Myocyte (in vitro differentiated cells): ENCODE measurements at places on chromosomes 4 and X. TPM values are rescaled to one million over a fixed set of nuclear protein-coding genes. Genes with fewer than 3 reads are reported as not detected.

DNA sequence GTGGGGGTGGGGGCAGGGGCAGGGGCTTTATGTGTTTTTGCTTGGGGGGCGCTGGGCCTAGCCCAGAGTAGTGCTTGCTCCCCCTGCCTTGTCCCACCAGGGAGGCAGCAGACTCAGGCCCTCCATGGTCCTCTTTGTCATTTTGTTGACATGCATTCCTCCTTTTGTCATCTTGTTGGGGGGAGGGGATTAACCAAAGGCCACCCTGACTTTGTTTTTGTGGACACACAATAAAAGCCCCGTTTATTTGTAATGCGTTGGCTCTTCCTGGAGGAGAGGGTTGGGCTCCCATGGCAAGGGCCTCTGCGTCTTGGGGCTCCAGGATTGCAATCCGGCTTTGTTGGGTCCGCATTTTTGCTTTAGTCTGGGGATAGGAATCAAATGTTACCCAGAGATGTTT, 2.2 kb downstream of the EMD start:
- DNase-seq, result no peak

DNA sequence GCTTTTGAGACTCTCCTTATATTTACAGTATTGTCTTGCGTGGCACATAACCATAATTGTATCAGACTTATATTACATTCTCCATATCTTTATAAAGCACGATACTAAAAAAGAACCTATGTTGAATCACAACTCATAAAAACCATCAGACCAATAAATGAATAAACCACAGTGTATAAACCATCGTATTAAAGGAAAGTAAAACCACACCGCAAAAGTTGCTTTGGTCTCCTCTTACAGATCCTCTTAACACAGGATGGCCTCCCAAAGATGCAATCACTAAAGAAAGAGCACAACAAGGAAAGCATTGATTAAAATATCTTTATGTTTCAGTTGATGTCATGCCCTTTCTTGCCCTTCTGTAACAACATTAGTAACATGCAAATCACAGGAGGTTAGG, 437.9 kb downstream of the AFF2 start:
- no peak for DNase-seq

- no peak for DNase-seq
Measured at GRCh38 chrX:40457406-40457805, 123.4 kb upstream of the ATP6AP2 start.

DNA sequence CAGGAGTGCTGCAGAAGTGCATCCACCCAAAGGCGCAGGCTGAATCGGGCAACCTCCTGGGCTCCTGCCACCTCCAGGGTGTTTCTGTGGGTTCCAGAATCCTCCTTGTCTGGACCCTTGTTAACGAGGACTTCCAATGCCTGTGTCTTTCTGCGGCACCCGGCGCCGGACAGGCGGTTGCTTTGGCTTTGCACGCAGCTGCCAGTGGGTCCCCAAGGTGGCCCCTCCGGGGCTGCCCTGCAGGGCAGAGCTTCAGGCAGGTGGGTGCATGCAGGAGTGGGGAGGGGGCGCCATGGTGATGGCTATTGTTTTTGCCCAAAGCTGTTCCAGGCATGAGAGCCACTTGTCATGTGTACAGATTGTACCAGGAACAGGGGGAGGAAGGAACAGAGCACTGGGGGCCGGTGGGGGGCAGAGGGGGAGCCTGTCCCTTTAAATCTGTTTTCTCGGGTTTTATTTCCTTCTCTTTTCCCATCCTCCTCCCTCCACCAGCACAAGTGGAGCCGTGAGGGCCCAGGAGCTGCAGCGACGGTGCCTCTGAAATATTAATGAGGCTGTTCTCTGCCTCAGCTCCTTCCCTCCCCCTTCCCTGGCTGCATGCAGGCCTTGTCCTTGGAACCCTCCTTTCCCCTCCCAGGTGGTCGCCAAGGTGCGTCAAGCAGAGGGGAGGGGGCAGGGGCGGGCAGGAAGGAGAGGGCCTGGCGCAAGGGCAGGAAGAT, 13.1 kb downstream of the ATP2B3 start:
- DNase-seq, result no peak

DNA sequence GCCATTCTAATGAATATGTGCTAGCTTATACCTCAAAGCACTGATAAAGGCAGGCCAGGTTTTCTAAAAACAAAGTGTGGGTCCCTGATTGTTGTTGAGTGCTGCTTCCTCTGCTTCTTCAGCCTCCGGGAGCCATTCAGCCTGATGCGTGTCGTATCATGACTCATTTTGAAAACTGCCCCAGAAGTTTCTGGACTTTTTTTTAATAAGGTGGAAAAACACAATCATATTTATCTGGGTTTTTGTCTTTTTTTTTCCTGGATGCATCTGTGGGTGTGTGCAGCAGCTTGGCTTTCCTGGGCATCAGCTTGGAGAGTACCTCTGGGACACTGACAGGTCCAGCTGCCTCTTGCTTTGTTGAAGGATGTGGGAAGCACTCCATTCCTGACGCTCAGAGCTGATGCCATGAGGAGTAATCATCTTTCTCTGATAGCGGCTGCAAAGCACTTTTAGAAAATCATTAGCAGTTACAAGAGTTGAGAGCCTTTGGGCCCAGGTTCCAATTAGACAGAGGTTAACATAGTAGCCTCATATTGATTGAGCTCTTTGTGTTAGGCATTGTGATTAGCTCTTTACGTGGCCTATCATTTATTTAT, 66.9 kb downstream of the PARM1 start:
- peak; percentile 11 for DNase-seq

PARM1 gene
- total RNA-seq, result 1.3 and 2.3 TPM in 2 replicates

DLG3 gene
- total RNA-seq, result 1.0 and 1.2 TPM in 2 replicates

DNA sequence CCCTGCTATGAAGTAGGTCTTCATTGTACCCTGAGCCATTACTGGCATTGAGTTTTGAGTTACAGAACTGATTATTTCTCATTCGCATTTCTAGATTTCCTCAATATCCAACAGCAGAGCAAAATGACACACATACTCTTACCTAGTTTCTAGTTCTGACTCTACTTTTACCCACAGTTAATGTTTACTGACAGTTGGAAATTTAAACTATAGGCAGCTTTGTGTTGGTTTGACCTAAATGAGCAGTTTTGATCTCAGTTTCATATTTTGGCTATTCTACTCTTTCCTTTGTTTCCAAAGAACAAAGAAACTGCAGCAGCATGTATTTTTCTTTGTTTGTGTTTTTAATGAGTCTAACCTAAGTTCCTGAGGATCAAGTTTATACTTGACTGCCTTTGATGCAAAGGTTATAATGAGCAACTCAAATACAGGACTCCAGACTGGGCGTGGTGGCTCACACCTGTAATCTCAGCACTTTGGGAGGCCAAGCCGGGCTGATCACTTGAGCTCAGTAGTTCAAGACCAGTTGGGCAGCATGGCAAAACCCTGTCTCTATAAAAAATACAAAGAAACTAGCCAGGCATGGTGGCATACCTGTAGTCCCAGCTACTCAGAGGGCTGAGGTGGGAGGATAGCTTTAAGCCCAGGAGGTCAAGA, 30.4 kb downstream of the TXK start:
- no peak for DNase-seq

- DNase-seq, result no peak
Measured at GRCh38 chr4:183098019-183098722, 886 bp upstream of the WWC2 start.

DNA sequence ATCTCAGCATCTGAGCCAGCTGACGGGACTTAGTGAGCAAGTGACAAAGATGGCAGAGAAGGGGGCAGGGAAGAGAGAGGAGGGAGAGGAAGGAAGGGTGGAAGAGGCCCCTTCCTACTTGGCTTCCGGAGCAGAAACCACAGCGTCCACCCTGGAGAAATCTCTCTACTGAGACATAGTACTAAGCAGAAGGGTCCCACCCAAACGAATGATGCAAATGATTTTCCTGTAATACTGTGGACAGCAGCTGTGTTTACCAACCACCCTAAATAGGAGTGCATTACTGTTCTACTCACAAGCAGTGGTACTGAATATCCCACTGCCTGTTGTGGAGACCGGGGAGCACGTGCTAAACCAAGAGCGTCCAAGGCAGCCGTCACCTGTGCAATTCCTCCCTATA, 29.4 kb downstream of the DTHD1 start:
- DNase-seq, result no peak

- no peak for DNase-seq
Measured at GRCh38 chrX:119155416-119156035, 27.9 kb upstream of the KIAA1210 start.

DNA sequence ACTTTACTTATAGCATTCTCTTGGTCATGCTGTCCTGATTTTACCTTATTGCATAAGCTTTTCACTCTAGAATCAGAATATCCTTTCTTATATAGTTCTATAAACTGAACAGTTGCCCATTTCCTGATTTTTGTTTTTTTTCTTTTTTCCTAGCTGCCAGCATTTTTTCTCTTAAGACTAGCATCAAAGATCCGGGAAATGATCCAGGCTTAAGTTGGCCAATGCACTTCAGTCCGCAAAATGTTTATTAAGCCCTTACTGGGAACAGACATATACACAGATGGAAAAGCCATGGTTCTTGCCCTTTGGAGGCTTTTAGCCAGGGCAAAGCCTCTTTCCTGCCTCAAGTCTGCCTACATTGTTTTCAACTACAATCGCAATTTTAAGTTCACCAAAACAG, 10.1 kb upstream of the BMP2K start:
- no peak for DNase-seq

GRCh38 chr4:139333046-139333445, 30.8 kb upstream of the NDUFC1 start:
- no peak for DNase-seq

MCF2 gene
- 0.10 and 0.91 TPM in 2 replicates for total RNA-seq

DNA sequence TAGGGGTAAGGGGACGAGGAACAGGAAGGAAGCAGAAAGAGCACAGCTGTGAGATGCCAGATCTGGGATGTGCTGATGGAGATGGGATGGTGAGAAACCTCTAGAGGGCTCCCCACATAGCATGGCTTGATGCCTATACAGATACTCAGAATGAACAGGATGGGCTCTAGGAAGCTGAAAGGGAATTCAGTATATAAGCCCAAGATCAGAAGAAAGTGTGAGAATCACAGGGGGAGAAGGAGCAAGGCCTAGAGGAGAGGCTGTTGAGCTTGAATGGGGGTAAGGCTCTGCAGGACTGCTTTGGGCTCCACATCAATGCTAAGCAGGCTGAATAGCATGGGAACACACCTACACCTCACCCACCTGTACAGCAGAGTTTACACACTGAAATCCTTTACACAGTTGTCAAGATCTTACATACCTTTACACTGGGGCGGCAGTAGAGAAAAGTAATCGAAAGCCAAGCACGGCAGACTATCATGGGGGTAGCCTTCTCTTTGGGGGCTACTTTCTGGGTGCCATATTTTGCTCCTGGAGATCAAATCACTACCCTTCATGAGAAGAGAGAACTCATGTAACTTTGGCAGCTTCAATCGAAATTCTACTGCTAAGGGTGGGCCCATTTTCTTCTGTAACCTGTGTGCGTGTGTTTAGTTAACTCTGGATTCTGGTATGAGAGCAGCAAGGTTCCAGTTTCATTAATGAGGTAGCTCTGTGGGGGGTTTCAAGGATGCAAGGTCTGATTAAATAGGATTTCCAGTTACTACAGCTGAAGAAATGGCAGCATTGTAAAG, 30.6 kb downstream of the HOPX start:
- DNase-seq, result no peak

DNA sequence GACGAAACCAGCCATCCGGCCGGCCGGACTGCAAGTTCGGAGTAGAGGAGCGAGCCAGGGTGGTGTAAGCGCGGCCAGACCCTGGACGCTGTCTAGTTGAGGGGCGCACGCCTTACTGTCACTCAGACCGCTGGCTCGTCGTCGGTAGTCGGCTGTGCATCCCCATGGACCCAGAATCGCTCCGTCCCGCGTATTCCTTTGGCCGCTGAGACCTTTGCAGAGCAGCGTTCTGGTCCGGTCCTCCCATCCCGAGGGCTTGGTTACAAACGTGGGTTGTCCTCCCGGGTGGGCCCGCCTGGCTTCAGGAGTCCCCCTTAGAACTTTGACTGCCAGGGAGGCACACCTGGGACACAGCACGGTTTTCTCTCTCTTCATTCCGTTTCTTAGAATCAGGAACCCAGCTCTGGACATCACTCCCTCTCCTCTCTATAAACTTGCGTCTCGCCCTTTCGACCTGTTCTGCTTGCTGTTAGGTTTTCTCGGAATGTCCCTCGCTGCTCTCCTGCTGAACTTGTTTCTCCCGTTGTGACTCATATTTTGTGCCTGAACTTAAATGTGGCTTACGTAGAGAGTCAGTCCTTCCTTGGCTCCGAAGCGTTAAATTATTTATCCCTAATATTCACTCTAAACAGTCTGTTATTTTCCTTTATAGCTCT, 672 bp downstream of the PGM2 start:
- no peak for DNase-seq

NAP1L5 gene
- total RNA-seq, result 7.4 and 8.3 TPM in 2 replicates

- no peak for DNase-seq
Measured at GRCh38 chr4:151331276-151332042, 6.1 kb upstream of the SH3D19 start.

GRCh38 chrX:29662101-29662500, 553.3 kb upstream of the MAGEB2 start:
- peak; percentile 6 for DNase-seq

SSX4 gene
- 0.64 and 0.78 TPM in 2 replicates for total RNA-seq

DOCK11 gene
- 30.2 and 51.2 TPM in 2 replicates for total RNA-seq

DNA sequence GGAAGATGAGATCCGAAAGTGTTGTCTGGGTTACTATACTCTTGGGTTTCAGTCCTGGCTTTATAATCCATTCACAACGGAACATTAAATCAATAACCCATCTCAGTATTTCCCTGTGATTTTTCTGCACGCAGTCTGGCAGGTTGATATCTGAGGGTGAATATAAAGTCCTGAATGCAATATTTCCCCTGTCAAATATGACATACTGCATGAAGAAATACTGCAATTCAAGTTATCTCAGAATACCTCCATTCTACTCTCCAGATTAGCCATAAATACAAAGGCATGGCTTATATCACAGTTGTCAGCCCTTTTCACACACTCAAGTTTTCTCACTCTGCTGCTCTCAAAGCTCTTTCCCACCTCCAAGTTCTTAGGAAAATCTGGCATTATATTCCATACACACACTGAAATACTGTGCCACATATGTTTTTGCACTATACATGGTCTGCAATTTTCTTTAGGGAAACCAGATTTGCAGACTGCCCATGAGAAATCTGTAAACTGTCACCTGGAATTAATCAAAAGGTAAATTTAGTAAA, 64.7 kb downstream of the WDFY3 start:
- DNase-seq, result no peak
